GM12878 (cell line): ENCODE measurements at places on chromosomes 5 and 9. TPM values are rescaled to one million over a fixed set of nuclear protein-coding genes. Genes with fewer than 3 reads are reported as not detected.

The GRIN1 gene
- 0.10 and 0.35 TPM in 2 replicates for total RNA-seq

The NEUROG1 gene
- total RNA-seq: not detected in 2 replicates

The GNPDA1 gene
- total RNA-seq: 3.4 and 4.5 TPM in 2 replicates

The ZNF483 gene
- 0.40 and 0.72 TPM in 2 replicates for total RNA-seq

The CDH18 gene
- total RNA-seq: not detected in 2 replicates

The NUDT12 gene
- 3.9 and 5.2 TPM in 2 replicates for total RNA-seq

The WDR38 gene
- not detected in 2 replicates for total RNA-seq

The DMRTA1 gene
- not detected in 2 replicates for total RNA-seq

The FOXD4 gene
- total RNA-seq: 0.24 TPM in 1 of 2 replicates, not detected in the other

The CCL27 gene
- total RNA-seq: not detected in 2 replicates

The TNC gene
- 0.46 and 0.66 TPM in 2 replicates for total RNA-seq

The C9orf78 gene
- 18.9 and 23.0 TPM in 2 replicates for total RNA-seq

The CNTLN gene
- not detected in 2 replicates for total RNA-seq

The GAS1 gene
- total RNA-seq: not detected in 2 replicates

The STX17 gene
- 23.6 and 29.3 TPM in 2 replicates for total RNA-seq

The NTNG2 gene
- 0.11 and 0.51 TPM in 2 replicates for total RNA-seq
